Inflammatory macrophage treated with lipopolysaccharide for 4 hours (primary cell): ENCODE measurements at places on chromosomes 16 and 17.
A peak's percentile ranks its signal among the peaks of the same experiment; 100 is the strongest.

GRCh38 chr16:80611171-80611929, 70.6 kb downstream of the DYNLRB2 start:
- no peak for DNase-seq

DNA sequence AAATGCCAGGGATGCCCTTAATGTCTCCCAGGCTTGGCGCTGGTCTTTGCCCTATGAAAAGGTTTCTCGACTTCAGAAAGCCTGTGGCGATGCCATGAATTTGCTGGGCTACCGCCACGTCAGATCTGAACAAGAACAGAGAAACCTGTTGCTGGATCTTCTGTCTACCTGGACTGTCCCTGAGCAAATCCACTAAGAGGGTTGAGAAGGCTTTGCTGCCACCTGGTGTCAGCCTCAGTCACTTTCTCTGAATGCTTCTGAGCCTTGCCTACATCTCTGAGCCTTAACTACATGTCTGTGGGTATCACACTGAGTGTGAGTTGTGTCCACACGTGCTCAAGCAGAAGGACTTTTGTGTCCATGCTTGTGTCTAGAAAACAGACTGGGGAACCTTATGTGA, 11.4 kb downstream of the CHST4 start:
- peak; percentile 37 for DNase-seq

DNA sequence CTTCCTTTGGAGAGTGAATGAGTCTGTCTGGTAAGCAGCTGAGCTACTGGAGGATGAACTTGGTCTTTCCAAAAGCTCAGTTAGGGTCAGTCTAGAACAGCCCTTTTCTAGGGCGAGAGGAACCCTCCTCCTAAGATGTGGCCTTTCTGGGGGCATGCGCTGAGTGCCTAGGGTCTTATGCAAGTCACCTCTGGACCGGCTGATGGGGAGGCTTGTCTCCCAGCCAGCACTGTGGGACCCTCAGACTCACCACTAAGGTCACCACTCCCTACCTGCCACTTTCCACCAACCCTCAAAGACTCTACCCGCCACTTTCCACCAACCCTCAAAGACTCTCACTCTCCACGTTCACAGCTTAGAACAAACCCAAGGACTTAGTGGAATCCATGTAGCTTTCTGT, 26.8 kb downstream of the LMF1 start:
- no peak for DNase-seq

DNA sequence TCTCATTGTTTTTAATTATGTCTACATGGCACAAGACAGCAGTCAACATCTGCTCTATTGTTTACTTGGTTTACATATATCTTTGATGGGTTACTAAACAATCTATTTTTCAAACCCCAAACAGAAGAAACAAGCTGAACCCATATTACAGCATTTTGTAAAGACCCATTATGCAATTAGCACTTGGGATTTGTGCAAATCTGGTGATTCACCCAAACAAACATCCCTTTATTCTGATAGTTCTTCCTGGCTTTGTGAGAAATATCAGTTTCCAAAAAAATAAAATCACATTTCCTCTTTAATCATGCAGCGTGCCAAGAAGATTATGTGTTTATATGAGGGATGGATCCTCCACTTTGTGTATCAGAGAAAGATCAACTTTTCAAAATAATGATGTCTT, 16.8 kb upstream of the RBFOX1 start:
- no peak for DNase-seq

GRCh38 chr16:49639739-49640431, 216.0 kb downstream of the ZNF423 start:
- no peak for DNase-seq

- DNase-seq: no peak
Observed at GRCh38 chr17:68238871-68239253, 9.0 kb upstream of the AMZ2 start.

GRCh38 chr16:47492428-47493377, 31.6 kb downstream of the PHKB start:
- DNase-seq: peak; percentile 69

DNA sequence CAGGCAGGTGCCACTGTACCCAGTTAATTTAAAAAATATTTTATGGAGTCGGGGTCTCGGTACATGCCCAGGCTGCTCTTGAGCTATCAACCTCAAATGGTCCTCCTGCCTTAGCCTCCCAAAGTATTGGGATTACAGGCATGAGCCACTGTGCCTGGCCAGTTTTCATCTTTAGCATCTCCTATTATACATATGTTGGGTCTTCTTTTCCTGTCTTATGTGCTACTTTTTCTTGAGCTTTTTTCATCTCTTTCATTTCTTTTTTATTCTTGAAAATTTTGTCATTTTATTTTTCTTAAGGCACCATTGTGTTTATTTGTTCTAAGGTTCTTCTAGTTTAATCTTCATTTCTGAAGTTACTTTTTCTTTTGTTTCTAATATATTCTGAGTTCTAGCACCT, 20.7 kb downstream of the BANP start:
- DNase-seq: no peak

DNA sequence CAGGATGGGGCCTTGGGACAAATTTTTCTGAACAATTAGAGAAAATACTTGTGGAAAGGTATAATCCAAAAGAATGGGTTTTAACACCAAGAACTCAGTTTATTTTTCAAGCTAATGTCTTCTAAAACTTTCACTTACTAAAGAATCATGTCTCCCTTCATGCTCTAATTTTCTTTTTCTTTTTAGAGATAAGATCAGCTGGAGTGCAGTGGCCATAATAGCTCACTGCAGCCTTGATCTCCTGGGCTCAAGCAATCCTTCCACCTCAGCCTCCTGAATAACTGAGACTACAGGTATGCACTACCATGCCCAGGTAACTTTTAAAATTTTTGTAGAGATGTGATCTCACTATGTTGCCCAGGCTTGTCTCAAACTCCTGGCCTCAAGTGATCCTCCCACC, 5.5 kb downstream of the OR4D1 start:
- no peak for DNase-seq

DNA sequence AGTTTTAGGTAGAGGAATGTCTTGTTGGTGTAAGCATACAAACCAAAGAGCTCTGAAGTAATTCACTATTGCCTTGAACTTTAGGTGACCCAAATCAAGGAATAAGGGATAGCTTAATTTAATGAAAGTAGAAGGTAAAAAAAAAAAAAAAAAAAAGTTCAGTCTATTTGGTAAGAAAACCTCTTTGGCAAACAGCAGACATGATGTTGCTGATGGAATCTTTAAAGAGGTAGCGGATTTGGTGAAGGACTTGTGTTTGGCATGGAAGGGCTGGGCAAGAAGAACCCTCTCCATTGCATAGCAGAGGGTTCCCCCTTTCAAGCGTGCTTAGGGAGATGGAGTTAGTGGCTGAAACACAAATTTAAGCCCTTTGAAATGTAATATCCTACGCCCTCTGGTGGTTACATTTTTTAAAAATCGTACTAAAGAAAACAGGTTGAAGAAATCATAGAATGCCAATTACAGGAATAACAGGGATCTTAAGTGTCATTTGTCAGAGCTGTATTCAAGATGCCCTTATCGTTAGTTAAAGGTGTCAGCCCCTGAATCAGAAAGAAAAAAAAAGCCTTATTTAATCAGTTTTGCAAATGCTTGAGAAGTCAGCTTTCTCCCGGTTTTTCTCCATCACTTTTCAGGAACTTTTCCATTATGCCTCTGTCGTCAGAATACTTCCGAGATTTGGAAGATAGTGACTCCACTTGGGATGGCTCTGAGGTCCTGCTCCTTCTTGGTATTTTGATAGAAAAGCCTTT, 383.1 kb downstream of the KCNJ2 start:
- DNase-seq: peak; percentile 74

GRCh38 chr16:57821149-57821971, 19.1 kb upstream of the KIFC3 start:
- no peak for DNase-seq

GRCh38 chr17:15236281-15237105, 28.6 kb downstream of the PMP22 start:
- DNase-seq: peak; percentile 87

DNA sequence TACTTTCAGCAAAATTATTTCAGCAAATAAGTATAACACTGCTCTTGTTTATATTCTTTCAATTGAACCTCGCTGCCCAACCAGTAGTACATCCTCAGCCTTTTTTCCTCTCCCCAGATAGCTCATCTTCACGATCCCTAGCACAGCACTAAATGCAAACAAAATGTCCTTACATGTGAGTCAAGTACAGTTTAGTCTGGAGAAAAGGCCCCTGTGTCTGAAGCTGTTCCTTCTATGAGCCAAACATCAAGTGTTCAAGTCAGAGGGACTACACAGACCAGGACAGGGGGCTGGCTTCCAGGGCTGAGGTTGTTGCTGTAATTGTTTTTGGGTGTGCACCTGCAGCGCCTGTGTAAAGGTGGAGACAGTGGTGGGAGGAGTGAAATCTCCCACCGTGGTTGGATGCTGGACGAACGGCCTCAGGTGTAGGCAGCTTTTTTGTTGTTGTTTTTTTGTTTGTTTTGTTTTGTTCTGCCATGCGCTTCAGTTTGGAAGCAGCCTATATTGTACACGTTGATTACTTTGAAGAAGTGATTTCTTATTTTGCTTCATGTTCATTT, 147.1 kb downstream of the PRKCA start:
- DNase-seq: no peak

GRCh38 chr17:29458066-29458465, 67.9 kb downstream of the TAOK1 start:
- no peak for DNase-seq

DNA sequence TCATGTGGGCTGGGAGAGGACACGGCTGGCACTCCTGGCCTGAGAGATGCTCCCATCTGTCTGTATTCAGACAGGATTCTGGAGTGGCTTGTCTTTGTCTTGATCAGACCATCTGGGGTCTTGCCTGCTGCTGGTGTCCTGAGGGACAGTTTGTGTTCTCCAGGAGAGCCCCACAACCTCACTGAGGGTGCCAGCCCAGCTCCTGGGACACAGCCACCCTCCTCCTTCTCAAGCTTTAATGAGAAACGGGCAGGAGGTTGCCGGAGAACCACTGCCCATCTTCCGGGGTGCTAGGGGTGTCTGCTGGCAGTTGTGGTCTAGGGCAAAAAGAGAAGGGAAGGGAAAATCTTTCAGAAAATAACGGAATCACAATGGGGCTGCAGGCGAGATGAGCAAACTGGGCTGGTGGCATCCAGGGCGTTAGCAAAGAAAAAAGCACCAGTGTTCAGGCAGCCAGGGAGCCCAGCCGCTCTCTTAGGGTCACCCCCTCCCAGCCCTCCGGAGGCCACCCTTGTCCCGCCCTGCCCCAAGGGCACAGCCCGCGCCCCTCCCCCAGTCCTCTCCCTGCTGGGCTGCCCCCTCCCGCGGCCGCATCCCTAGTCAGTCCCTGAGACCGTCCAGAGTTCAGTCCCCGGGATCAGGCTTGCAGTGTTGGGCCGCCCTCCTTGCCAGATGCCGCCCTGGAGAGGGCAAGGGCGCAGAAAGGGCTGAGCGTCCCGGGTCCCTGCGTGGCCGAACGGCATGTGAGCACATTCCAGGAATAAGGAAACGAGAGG, 824.7 kb downstream of the KCNJ18 start:
- DNase-seq: no peak

DNA sequence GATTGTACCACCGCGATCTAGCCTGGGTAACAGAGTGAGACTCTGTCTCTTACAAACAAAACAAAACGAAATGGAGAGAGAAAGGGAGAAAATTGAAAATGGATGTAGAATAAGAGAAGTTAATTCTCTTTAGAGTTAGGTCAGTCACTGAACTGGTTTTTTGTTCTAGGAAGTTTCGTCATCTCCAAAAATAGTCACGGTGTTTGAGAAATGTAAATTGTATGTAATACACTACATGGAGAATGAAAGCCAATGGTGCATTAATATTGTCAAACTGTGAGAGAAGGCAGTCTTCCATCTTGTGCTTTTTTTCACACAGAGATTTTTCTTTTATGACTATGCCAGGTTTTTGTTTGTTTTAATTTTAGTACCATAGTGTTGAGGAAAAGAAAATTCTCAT, 145.9 kb downstream of the BCAS3 start:
- peak; percentile 61 for DNase-seq

DNA sequence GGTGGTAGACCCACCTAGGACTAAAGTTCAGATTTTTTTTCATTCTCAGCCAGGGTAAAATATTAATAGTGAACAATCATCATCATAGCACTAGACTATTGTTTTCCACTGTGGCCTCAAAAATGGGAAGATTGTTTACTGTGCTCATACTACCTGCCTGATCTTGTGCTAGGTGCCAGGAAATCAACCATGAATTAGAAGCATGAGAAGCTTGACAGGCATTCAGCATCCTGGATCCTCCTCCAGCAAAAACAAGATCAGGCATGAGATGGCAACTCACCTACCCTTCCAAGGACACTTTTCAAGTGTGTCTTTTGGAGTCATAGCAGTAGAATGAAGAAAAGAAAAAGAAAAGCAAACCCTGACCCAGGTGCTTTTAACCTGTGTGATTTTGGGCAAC, 174.2 kb downstream of the CYLD start:
- no peak for DNase-seq

GRCh38 chr17:78970834-78971755, 8.6 kb downstream of the LGALS3BP start:
- DNase-seq: peak; percentile 72

DNA sequence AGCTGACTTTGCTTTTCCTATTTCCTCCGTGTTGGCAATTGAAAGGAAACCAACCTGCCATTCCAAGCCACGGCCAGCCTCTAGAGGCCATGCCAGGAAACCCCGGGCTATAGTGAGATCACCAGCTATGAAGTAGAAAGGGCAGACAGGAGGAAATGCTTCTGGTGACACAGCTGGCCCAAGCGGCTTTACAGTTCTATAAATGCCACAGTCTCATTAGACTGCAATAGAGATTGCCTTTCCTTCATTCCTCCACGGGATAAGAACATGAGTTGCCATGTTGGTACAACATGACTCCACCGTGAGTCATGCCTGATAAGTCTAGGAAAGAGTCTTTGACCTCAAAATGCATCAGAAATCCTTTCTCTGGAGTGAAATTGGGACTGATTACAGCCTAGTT, 384.9 kb downstream of the GRIN2A start:
- no peak for DNase-seq

DNA sequence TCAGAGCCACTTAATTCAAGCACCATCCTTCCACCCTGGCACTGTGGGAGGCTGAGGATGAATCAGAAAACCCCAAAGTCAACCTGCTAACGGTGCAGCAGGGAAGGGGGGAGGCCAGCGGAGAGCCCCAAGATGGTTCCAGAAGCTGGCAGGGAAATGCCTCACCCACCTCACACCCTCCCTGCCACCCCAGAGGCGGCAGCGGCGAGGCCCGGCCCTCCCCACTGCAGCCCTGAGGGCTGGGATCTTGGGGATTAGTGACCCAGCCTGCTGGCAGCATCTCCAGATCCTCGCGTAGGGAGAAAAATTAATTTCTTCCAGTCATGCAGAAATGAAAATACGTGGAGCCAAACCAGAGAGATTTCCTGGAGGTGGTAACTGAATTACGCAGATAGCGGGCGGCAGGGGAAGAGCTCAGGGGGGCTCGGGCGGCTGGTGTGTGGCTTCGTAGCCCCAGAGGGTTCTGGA, 38.2 kb downstream of the CBFA2T3 start:
- no peak for DNase-seq

GRCh38 chr16:6066652-6067051, 969.1 kb upstream of the EEF2KMT start:
- DNase-seq: no peak

GRCh38 chr17:80461528-80462160, 14.8 kb downstream of the NPTX1 start:
- DNase-seq: no peak

- peak; percentile 63 for DNase-seq
Observed at GRCh38 chr17:39648616-39649366, 11.8 kb downstream of the STARD3 start.

- no peak for DNase-seq
Observed at GRCh38 chr17:17970699-17971430, 1.3 kb downstream of the TOM1L2 start.

- peak; percentile 52 for DNase-seq
Observed at GRCh38 chr16:73956587-73957494, 339.8 kb upstream of the PSMD7 start.

GRCh38 chr16:56483394-56483793, 32.0 kb downstream of the OGFOD1 start:
- no peak for DNase-seq

- peak; percentile 77 for DNase-seq
Observed at GRCh38 chr17:73156166-73156840, 8.5 kb upstream of the SSTR2 start.
